Esophagus squamous epithelium (tissue), 5 donors: ENCODE measurements at places on chromosomes 1 and 21. TPM values are rescaled to one million over a fixed set of nuclear protein-coding genes. Genes with fewer than 3 reads are reported as not detected.

DNA sequence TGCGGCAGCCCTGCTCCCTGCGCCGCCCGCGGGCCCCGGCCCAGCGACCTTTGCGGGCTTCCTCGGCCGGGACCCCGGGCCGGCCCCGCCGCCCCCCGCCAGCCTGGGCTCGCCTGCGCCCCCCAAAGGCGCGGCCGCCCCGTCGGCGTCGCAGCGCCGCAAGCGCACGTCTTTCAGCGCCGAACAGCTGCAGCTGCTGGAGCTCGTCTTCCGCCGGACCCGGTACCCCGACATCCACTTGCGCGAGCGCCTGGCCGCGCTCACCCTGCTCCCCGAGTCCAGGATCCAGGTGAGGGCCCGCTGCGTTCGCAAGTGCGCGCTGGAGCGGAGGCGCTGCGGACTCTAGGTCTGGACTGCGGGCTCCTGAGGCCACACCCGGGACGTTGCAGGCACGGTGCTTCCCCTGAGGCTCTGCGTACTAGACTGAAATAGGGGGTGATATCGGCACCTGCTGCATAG is 351 bp downstream of the MIXL1 start:
- DNase-seq: no peak

Gene TNFRSF9
- total RNA-seq: not detected

GRCh38 chr1:33599516-33600115 is 127.2 kb downstream of the ZSCAN20 start:
- DNase-seq: no peak

DNA sequence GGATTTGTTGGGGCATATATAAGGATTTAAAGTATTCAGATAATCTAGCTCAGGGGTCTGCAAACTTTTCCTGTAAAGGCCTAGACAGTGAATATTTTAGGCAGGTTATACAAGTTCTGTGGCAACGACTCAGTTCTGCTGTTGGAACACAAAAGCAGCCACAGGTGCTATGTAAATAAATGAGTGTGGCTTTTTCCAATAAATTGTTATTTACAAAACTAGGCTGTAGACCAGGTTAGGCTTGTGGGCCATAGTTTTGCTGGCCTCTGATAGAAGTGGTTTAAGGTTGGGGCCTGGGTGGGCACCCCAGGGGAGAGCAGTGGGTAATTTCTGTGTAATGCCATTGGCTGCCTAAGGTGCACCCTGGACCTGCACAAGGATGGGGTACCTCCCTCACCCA is 16.9 kb upstream of the IGFN1 start:
- DNase-seq: no peak

GRCh38 chr1:78227705-78228635 is 182.2 kb downstream of the GIPC2 start:
- no peak for DNase-seq

- DNase-seq: no peak
Measured at GRCh38 chr1:84632673-84633434, 57.4 kb downstream of the SSX2IP start.

Gene ST6GALNAC3
- 4.3 TPM for total RNA-seq

DNA sequence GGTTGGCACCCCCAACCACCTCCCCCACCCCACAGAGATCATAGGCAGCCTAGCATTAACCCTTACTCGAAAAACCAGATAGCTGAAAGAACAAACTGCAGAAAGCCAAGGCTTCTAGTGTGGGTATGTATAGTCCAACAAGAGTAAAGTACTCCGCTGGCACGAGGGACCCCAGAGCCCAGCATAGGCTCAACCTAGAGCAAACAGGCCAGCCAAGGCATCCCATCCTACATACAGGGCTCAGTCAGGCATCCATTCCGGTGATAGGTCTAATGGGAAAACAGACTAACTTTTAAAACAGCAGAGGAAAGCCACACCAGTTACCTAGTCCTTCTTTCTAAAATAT is 17.8 kb downstream of the DIPK1A start:
- no peak for DNase-seq

GRCh38 chr1:220526294-220526693 is 1.6 kb upstream of the MARK1 start:
- no peak for DNase-seq

Gene ARHGEF16
- 23.9 TPM for total RNA-seq

GRCh38 chr1:228363686-228364067 is 43.0 kb downstream of the TRIM11 start:
- DNase-seq: no peak

DNA sequence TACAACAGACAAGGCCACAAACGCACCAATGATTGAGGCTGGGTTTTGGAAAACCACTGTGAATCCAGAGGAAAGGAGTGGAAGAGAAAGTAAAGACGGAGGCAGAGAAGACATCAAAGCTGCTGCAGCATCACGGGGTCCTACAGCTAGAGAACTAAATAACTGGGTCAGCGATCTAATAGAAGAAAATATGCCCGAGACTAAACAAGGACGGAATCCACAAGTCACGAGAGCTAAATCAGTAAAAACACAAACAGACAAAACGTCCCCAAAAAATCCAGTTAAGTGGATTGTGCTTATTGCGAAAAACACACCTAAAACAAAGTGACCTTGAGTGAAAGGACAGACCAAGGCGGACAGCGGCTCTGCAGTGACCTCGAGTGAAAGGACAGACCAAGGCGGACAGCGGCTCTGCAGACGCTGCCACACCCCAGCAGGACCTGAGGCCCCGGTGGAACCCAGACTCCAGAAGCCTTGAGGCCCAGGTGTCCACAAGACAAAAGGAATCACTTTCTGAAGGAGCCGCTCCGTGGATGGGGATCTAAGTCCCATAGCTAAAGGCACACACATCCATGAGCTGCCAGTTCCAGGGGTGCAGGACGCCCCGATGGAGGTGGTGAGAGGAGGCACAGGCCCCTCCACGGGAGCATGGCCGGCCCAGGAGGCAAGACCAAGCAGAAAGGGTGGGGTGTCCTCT is 6.0 kb downstream of the FTCD start:
- no peak for DNase-seq

DNA sequence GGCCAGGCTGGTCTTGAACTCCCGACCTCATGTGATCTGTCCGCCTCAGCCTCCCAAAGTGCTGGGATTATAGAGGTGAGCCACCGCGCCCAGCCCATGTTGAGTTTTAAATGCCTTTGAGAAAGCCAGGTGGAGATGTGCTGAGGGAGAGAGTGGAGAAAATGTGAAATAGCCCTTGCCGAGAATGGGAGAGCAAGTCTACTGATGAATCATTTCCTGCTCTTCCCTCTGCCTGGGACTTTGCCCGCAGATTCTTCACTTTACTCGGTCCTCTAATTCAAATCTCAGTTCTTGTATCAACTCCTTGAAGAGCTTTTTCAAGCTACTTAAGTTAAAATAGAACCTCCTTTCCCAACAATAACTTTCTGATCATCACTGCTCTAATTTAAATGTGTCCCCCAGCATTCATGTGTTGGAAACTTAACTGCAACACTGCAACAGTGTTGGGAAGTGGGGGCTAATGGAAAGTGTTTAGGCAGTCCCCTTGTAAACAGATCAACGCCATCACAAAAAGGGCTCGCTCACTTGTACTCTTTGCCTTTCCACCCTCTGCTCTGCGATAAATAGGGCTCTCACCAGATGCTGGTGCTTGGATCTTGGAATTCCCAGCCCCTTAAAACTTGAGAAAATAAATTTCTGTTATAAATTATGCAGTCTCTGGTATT is 27.8 kb downstream of the OSBPL9 start:
- no peak for DNase-seq

Gene C1orf232
- total RNA-seq: not detected

DNA sequence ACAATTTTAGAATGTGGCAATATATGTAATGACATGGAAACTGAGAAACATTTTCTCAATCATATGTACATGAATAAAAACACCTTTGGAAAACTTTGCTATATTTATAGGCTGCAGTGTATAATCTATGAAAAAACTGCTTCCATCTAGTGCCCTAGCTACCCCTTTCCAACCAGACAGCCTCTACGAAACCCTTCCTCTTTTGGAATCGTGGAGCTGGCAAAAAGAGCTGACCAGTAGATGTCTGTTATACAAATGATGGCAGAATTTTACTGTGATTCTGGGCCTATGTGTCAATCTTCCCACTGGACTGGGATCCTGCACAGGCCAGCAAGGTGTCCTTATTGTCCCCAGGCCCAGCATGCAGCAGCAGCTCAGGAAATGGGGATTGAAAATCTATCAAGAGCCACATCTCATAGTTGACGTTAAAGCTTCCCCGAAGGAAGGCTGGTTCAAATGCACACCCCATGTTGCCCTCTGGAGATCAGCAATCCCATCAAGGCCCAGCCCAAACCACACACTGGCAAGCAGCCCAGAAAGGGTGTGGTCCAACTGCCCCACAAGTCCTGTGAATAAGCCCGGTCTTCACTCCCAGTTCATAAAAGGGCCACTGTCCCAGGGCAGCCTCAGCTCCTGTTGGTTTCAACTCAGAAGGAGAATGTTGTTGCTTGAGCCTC is 8.8 kb upstream of the FAM20B start:
- DNase-seq: peak; percentile 19

DNA sequence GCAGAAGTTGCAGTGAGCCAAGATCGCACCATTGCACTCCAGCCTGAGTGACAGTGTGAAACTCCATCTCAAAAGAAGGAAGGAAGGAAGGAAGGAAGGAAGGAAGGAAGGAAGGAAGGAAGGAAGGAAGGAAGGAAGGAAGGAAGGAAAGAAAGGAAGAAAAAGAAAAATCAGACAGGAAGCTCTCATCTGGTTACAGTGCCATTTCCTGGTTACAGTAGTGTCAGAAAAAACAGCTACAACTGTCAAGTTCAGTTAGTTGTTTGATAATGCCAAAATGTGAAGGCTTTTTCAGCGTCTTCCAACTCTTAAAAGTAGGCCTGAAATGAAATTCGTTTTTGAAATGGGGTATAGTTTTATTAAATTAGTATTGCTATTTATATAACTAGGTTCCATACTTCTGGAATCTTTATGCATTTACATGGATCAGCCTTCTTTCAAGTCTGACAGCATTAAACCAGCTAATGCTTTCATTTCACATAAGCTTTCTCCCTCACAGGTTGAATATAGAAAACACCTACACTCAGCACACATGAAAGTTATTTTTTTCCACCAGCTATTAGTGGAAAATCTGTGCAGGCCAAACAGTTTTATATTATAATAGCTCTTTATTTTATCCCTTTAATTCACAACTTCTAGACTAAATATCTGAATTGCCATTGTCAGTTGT is 21.2 kb downstream of the PTPN22 start:
- no peak for DNase-seq

Gene LDLRAD1
- 0.49 TPM for total RNA-seq

Gene PLA2G2F
- total RNA-seq: 0.48 TPM

DNA sequence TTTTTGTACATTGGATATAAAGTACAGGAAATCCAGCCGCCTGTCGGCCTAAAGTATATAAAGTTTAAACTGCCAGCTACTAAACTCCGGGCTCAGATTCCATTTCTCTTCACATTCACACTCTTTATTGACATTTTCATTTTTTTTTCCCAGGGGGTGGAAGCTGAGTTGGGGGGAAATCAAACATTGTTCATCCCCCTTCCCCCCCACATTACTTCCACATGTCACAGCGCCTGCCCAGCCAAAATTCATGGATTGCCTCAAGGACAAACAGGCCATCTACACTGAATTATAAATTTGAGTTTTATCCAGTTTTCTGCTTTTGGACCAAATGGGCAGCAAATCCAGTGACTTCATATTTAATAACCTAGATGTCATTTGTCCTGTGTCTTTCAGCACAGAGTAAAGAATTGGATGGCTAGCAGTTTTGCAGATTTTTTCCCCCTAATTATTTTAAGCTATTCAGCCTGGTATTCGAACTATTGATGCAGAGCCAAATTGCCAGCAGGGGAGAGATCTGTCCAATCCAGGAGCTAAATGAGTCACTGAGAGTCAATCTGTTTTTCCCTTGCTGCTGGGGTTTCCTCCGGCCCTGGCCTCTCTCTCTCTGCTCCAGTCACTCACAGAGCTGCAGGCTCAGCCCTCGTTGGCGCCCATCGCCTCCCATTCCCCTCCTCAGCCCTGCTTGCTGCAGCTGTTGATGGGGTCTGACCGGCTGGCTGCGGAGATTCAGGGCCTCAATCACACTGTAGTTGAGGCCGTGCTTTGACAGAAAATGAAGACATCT is 98.0 kb downstream of the LMO4 start:
- no peak for DNase-seq

Gene ACOT7
- 45.5 TPM for total RNA-seq

Gene AMY2A
- total RNA-seq: not detected
